Right atrium auricular region (tissue), 2 donors: ENCODE measurements at places on chromosomes 3 and 15. TPM values are rescaled to one million over a fixed set of nuclear protein-coding genes. Genes with fewer than 3 reads are reported as not detected.

SLMAP gene
- total RNA-seq, result 220 TPM

DNA sequence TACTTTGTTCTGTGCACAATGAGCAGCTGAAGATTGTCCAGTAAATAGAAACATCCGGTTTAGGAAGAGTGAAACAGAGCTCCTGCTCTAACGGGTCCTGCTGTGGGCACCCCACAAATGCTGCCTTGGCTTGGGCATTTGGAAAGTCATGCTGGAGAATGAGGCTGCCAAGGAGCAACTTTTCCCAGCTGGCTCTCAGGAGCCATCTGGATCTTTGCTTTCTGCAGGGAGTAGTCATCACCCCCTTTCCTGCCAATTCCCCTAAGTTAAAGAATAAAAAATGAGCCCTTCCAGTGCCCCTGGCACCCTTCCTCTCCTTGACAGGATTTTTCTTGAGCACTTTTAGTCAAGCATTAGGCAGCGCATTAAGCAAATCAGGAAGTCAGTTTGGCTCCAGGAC lies 90.0 kb downstream of the FAM43A start:
- DNase-seq, result peak; percentile 44

DNA sequence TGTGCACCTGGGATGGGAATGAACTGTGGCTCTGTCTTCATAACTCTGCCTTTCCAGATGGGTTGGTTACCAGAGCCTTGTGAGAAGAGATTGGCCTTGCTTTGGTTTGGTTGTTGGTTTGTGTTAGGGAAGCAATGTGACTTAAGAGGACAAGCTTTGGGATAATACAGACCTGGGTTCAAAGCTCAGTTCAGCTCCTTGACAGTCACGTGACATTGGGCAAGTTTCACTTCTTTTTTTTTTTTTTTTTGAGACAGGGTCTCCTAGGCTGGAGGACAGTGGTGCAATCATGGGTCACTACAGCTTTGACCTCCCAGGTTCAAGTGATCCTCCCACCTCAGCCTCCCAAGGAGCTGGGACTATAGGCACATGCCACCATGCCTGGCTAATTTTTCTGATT lies 42.7 kb downstream of the CORO2B start:
- no peak for DNase-seq

DNA sequence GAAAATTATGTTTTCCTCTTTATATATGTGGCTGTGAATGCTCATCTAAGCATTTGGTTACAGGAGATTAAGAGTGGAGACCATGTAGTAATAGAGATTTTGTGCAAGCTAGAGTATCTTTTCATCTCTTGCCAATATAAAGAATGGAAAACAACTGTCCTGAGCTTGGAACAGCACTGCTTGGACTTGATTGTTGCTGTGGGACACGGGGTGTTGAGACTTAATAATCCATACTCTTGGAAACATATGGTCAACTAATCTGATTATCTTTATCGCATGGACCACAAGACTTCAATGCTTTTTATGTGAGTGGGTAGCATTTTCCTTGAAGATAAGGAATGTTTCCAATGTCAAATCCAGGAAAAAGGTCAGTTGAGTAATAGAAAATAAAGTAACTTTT lies 806.3 kb downstream of the DIPK2A start:
- no peak for DNase-seq

GRCh38 chr15:65868546-65869125 lies 655 bp upstream of the RAB11A start:
- no peak for DNase-seq

GRCh38 chr3:10532939-10533736 lies 27.8 kb upstream of the ATP2B2 start:
- peak; percentile 49 for DNase-seq

- DNase-seq, result no peak
Observed at GRCh38 chr3:197959500-197959890, 522 bp upstream of the LMLN start.

DNA sequence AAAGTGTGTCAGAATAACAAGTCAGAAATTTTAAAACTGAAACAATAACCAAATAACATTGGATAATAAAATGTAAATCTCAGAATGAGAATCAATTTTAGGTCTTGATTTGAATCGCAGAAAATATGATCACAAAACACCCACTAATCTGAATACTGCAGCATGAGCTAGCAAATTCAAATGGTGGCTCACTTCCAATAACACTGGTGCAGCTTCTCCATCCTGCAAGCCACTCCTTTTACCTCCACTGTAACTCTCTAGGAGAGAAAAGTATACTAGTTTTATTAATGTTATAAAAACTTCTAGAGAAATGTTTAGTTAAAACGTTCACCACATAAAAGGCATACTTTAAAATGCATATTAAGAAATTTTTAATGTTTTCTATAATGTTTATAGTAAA lies 30.4 kb downstream of the UBE3A start:
- no peak for DNase-seq

- DNase-seq, result no peak
Observed at GRCh38 chr3:22380253-22380652, 629.2 kb upstream of the ZNF385D start.

DNA sequence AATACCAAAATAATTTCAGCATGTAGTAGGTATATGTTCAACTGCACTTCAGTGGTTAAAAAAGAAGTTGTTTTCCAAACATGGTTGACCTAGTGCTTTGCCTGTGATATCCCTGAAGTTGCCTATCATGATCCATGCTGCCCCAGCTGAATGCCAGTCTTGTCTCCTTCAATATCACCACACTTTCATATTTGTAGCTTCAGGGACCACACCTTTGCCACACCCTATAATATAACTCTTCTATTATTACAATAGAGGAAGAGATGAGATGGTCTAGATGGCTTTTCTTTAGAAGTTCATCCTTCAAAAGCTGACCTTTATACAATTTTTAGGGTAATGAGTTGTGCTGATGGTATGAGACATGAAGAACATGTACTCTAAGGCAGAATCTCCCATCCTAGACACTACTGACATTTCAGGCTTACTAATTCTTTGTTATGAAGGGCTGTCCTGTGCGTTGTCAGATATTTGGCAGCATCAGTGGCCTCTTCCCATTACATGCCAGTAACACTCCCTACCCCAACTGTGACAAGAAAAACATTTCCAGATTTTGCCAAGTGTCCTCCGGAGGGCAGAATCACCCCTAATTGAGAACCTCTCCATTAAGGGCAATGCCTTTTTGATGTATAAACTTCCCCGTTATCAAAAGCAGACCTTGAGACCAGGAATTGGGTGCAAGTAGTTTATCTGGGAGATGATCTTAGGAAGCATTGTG lies 76.2 kb upstream of the PLCL2 start:
- DNase-seq, result no peak
